H9 (cell line): ENCODE measurements at places on chromosomes 12 and 14. TPM values are rescaled to one million over a fixed set of nuclear protein-coding genes. Genes with fewer than 3 reads are reported as not detected.
A peak's percentile ranks its signal among the peaks of the same experiment; 100 is the strongest.

The DEPDC4 gene
- total RNA-seq = 3.2 and 3.4 TPM in 2 replicates

The IL22 gene
- total RNA-seq = not detected in 2 replicates

GRCh38 chr12:123140676-123141614, 9.9 kb downstream of the PITPNM2 start:
- H3K4me3 ChIP-seq = no peak overlapping the region
- no peak overlapping the region for H3K27ac ChIP-seq
- no peak for DNase-seq

- peaks cover 14% of the 10 kb centered on the region for H3K4me1 ChIP-seq
- H3K27ac ChIP-seq = no peak overlapping the region
- H3K36me3 ChIP-seq = no peaks in the 10 kb centered on the region
Measured at GRCh38 chr14:61925043-61925442, 162.8 kb downstream of the SNAPC1 start.

- no peak overlapping the region for H3K27ac ChIP-seq
- no peaks in the 10 kb centered on the region for H3K27me3 ChIP-seq
- no peaks in the 10 kb centered on the region for H3K36me3 ChIP-seq
- H3K4me3 ChIP-seq = no peak overlapping the region
- no peak for DNase-seq
- H3K4me1 ChIP-seq = no peaks in the 10 kb centered on the region; the same call in 1 of the 2 replicates
Measured at GRCh38 chr12:66548338-66549049, 130.4 kb downstream of the GRIP1 start.

The DLGAP5 gene
- 115 and 118 TPM in 2 replicates for total RNA-seq

GRCh38 chr14:64736271-64737169, 32.3 kb downstream of the PLEKHG3 start:
- DNase-seq = peak; percentile 53
- no peak overlapping the region for H3K4me3 ChIP-seq
- peaks cover 54% of the 10 kb centered on the region for H3K36me3 ChIP-seq
- H3K4me1 ChIP-seq = no peaks in the 10 kb centered on the region; the same call in 1 of the 2 replicates

The KRT85 gene
- not detected in 2 replicates for total RNA-seq

The INHBC gene
- not detected in 2 replicates for total RNA-seq

The REM2 gene
- 1.2 and 1.4 TPM in 2 replicates for total RNA-seq

DNA sequence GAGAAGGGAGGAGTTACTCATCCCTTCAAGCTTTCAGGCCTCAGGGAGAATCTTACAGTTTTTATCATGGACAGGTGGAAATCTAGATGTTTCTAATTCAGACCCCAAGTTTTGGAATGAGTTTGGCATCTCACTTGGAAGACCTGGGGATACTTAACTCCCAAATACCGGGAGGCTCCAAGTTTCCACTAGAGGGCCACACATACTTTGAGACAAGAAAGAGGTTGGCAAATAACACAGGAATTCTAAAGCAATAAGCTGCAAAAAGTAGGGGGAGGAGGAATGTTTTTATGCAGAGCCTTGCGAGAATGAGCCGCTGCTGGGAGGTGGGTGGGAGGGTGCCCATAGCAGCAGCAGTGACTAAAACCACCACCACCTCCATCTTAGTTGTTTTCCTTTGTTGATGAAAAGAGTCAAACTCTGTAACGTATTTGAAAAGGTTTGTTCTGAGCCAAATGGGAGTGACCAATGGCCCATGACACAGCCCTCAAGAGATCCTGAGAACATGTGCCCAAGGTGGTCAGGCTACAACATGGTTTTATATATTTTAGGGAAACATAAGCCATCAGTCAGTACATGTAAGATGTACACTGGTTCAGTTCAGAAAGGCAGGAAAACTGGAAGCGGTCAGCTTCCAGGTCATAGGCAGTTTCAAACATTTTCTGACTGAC, 34.2 kb upstream of the RNASE1 start:
- peak; percentile 61 for DNase-seq
- H3K4me1 ChIP-seq = no peaks in the 10 kb centered on the region; the same call in 1 of the 2 replicates
- H3K36me3 ChIP-seq = no peaks in the 10 kb centered on the region; the same call in 2 of the 3 replicates
- no peaks in the 10 kb centered on the region for H3K27me3 ChIP-seq

- H3K36me3 ChIP-seq = peaks cover 36% of the 10 kb centered on the region
- H3K27me3 ChIP-seq = no peaks in the 10 kb centered on the region
- H3K4me1 ChIP-seq = peaks cover 8% of the 10 kb centered on the region; the same call in 1 of the 2 replicates
- no peak for DNase-seq
- H3K27ac ChIP-seq = no peak overlapping the region
Measured at GRCh38 chr12:11863478-11863906, 207.2 kb upstream of the BCL2L14 start.

The PRIMA1 gene
- 1.7 and 2.3 TPM in 2 replicates for total RNA-seq

The COL2A1 gene
- total RNA-seq = 10.8 and 11.4 TPM in 2 replicates

The SLCO1B1 gene
- 0.09 and 0.31 TPM in 2 replicates for total RNA-seq

DNA sequence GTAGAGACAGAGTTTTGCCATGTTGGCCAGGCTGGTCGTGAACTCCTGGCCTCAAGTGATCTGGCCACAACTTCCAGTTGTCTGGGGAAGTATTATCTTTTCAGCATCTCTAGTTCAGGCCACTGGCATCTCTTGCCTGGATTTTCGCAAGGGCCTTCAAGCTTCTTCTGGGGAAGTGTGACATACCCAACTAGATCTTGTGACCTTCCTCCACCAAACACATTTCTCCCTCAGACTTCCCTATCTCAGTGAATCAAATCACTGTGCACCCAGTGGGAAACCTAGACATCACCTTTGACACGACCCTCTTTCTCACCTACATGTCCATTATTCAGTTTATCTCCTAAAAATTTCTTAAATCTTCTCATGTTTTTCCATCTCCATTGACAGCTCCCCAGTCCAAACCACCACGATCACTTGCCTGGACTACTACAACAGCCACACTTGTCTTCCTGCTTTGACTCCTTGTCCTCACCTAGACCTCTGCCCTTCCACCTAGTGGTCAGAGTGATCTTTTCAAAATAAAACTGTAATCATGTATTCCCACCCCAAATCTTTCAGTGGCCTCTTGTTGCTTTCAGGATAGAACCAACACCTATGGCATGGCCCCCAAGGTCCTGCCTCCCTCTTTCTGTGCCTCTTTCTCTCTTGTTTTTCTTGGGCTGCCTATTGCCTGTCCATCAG, 3.3 kb downstream of the EEF1AKMT3 start:
- no peaks in the 10 kb centered on the region for H3K4me1 ChIP-seq
- H3K4me3 ChIP-seq = no peak overlapping the region
- H3K36me3 ChIP-seq = peaks cover 5% of the 10 kb centered on the region
- H3K27ac ChIP-seq = no peak overlapping the region
- no peaks in the 10 kb centered on the region for H3K27me3 ChIP-seq

DNA sequence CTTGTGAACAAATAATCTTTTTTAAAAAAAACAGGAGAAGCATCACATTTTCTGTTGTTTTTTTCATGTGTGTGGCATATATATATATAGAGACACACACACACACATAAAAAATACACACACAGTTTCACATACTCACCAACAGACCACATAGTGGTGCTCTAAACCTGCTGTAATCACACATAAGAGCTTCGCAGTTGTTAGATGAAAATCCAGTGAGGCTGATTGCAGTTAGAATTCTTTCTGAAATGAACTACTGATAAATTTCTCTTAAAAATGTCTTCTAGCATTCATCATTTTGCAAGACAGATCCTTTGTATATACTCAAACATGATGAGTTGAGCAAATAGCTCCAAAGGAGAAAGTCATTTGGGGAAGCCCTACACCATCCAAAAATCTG, 434.3 kb upstream of the STXBP6 start:
- no peak overlapping the region for H3K27ac ChIP-seq
- DNase-seq = no peak
- no peaks in the 10 kb centered on the region for H3K27me3 ChIP-seq
- H3K4me1 ChIP-seq = no peaks in the 10 kb centered on the region
- no peaks in the 10 kb centered on the region for H3K36me3 ChIP-seq

The TCTN2 gene
- total RNA-seq = 7.4 and 7.7 TPM in 2 replicates

- H3K27ac ChIP-seq = no peak overlapping the region
- H3K4me3 ChIP-seq = no peak overlapping the region
- no peaks in the 10 kb centered on the region for H3K27me3 ChIP-seq
- H3K36me3 ChIP-seq = no peaks in the 10 kb centered on the region
- no peaks in the 10 kb centered on the region for H3K4me1 ChIP-seq
- no peak for DNase-seq
Measured at GRCh38 chr14:86815341-86815740, 1177.6 kb downstream of the GALC start.

DNA sequence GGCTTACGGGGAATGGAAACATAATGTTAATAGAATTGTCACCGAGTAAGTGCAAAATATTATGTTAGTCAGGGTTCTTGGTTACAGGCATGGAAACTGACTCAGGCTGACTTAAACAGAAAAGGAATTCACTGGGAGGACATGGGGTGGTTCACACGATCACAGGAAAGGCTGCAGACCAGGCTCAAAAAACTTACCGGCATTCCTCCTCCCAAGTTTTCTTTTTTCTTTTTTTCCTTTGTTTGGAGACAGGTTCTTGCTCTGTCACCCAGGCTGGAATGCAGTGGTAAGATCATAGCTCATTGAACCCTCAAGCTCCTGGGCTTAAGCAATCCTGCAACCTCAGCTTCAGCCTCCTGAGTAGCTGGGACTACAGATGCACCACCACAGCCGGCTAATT, 11.9 kb upstream of the UBE2N start:
- no peak overlapping the region for H3K27ac ChIP-seq
- H3K36me3 ChIP-seq = no peaks in the 10 kb centered on the region
- DNase-seq = no peak
- no peaks in the 10 kb centered on the region for H3K4me1 ChIP-seq
- no peak overlapping the region for H3K4me3 ChIP-seq
